ENCODE measurements at places on chromosomes 12 and 14. TPM values are rescaled to one million over a fixed set of nuclear protein-coding genes. Genes with fewer than 3 reads are reported as not detected.
A peak's percentile ranks its signal among the peaks of the same experiment; 100 is the strongest.

Gene MORN3
- not detected for total RNA-seq

Gene SLC25A21
- 0.74 TPM for total RNA-seq

Gene SLC41A2
- 19.4 TPM for total RNA-seq

- no peak for DNase-seq
Measured at GRCh38 chr14:75752907-75753594, 92.0 kb downstream of the TTLL5 start.

- no peak for DNase-seq
Measured at GRCh38 chr14:52271538-52271937, 4.0 kb downstream of the PTGDR start.

DNA sequence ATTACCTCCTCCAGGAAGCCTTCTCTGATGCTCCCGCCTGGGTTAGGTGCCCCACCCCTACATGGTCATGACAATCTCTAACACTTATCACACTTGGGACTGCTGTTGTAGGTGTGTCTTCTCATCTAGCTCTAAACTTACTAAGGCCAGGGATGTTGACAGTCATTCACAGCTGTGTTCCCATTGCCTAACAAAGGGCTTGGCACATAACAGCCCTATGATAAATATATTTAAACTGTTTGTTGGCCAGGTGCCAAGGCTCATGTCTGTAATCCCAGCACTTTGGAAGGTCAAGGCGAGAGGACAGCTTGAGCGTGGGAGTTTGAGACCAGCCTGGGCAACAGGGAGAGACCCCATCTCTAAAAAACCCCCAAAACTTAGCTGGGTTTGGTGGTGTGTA is 98.8 kb upstream of the RGS6 start:
- DNase-seq: no peak

DNA sequence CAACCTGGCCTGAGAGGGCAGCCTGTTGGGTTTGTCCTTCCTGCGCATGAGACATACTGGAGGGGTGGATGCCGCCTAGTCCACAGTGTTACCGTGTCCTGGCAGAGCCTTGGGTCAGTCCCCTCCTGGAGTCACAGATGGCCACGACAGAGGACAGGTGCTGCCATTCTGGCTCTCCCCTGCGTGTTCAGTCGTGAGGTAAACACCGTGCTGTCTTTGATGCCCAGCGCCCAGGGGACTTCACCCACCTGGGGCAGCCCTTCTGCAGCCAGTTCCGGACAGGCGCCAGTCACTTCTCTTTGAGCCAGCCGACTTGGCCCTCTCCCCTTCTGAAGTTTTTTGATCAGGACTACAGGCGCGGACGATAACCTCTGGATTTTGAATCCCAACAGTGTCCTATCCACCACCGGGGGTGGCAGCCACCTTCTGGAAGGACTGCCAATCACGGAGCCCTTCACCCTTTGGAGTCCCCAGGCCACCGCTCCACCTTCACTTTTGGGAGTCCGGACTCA is 933.0 kb downstream of the DIO2 start:
- no peak for DNase-seq

GRCh38 chr12:2284857-2285256 is 232.1 kb downstream of the CACNA1C start:
- DNase-seq: peak; percentile 61

DNA sequence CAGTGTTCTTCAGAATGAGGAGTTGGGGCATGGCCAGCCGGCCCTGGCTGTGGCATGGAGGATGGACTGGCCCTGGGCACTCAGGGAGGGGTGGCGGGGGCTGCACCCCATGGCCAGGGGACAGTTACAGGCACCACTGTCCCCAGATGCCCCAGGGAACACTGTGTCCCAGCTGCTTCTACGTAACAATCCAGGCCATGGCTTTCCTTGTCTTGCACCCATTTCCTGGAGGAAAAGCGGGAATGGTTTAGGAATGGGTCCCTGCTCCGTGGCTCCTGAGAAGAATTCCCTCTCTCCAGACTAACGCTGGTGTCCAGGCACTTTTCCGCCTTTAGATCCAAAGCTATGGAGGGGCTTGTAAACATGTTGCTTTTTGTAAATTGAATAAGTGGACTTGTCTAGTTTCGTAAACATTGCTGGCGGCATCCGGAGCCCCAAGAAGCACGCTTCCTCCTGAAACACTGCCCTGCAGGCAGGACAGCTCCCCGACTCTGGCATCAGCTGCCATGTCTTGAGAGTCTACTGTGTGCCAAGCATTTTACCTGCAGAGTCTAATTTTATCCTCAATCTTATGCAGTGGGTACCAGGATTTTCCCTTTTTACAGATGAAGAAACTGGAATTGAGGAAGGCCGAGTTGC is 238.3 kb downstream of the SLC41A2 start:
- peak; percentile 14 for DNase-seq

DNA sequence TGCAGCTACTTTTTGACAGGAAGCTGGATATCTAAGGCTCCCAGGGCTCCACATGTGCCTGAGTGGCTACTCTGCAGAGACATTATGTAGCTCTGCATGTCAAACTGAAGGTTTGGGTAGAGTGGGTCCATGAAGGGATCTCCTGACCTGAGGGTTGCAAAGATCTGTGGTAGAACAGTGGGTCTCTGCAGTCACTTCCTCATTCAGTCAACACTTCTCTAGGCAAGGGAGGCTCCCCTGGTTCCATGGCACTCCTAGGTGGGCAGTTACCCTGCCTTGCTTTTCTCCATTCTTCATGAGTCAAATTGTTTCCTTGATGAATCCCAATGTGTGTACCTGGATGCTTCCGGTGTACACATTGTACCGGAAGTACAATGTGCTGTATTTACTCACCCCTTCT is 57.4 kb downstream of the CMAS start:
- DNase-seq: no peak

GRCh38 chr14:61287196-61287595 is 6.1 kb upstream of the TMEM30B start:
- no peak for DNase-seq

DNA sequence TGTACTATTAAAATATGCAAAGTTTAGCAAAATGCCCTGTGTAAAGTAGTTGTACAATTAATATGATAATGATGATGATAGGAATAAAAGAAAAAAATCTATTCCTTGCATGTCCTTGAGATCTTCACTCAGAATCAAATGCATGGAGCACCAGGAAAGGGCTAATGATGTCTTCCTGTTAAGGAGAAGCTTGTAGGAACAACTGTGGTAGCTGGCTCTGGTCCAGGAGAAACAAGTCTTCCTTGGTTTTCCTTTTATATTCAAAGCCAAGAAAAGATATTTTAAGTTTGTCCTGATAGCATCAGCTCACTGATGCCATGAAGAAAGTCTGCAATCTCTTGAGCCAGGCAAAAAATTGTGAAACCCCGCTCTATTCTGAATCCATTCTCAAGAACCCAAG is 138.9 kb downstream of the PIK3C2G start:
- peak; percentile 68 for DNase-seq

GRCh38 chr14:89406941-89407340 is 10.1 kb downstream of the FOXN3 start:
- peak; percentile 38 for DNase-seq

DNA sequence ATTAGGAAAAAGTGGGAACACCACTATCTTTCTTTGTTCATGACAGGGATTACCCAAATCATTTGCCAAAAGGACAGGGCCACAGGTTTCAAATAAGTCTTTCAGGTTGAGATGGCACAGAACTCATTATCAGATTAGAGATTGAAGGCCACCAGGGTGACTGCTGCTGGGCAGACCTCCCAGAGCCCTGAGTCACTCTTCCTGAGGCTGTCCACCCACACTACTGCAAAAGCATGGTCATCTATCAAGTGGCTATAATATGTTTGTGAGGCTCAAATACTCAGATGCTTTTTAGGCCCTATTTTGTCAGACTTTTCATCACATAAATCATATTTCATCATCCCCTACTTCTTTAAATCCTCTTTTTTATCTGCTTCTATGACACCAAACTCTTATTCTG is 155.3 kb upstream of the CCDC196 start:
- DNase-seq: peak; percentile 11
